ENCODE measurements at places on chromosomes 1 and 21.

DNA sequence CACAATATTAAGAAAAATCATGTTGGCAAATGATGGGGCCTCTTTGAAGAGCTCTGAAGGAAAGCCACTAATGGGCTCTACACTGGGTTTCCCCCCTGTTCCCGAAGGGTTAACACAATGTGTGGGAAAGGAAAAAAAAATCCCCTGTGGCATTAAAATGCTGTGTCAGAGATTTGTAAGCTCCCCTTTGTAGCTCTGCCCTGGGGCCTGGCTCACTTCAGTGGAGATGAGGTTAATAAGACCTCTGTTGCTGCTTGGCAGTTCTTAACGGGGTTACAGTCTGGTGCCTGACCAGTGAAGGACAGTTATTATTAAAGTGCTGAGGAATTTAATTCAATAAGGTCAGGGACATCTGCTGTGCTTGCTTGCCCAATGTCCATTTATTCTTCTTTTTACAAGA is 129.7 kb upstream of the UBE2U start:
- no peak for DNase-seq

GRCh38 chr1:113451710-113452109 is 61.4 kb downstream of the MAGI3 start:
- DNase-seq = no peak

DNA sequence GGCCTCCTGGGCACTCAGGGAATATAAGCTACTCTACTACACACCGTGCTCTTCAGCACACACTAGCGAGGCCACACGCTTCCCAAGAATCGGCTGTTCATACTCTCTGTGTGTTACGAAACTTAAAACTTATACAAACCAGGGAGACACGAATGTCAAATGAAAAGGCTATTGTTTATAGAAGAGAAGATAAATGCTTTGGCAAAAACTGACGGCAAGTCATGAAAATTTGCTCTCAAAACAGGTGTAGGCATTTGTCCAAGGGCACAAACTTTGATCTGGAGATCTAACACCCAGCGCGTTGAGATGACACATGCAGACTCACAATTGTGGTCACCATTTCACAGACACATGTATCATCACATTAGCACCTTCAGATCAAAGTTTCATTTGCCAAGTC is 46.1 kb downstream of the USP48 start:
- no peak for DNase-seq

DNA sequence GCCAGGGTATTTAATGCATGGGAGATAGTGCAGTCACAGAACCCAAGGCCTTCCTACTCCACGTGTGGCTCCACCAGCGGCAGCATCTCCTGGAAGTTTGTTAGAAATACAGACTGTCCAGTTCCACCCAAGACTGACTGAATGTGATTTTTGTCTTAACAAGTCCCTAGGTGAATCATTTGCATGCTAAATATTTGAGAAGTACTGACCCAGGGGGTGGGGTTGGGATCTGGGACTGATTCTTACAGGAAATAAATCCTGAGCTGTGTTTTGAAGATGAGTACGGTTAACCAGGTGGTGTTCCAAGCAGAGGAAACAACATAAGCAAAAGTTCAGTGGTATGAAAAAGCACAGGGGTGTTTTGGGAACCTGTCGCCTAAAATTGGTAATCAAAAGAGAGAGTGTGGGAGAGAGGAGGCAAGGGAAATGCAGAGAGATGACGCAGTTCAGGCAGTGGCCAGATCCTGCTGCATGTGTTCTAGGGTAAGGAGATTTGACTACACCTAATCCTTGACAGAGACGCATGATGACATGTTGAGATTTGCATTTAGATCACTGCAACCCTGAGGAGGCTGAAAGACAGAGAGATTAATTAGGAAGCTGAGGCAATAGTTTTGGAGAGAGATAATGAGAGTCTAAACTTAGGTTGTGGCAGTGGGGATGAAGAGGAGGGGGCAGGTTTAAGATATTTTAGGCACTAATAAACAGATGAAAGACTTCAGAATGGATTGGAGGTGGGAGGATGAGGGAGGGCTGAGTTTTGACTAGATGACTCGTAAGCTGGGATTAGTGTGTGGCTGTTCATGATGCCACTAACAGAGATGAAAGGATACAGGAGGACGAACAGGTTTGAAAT is 3.7 kb upstream of the ZNF326 start:
- DNase-seq = peak; percentile 11

- DNase-seq = no peak
Measured at GRCh38 chr1:158208586-158209116, 28.0 kb downstream of the CD1D start.

GRCh38 chr1:232737917-232738316 is 67.3 kb upstream of the MAP10 start:
- DNase-seq = no peak

DNA sequence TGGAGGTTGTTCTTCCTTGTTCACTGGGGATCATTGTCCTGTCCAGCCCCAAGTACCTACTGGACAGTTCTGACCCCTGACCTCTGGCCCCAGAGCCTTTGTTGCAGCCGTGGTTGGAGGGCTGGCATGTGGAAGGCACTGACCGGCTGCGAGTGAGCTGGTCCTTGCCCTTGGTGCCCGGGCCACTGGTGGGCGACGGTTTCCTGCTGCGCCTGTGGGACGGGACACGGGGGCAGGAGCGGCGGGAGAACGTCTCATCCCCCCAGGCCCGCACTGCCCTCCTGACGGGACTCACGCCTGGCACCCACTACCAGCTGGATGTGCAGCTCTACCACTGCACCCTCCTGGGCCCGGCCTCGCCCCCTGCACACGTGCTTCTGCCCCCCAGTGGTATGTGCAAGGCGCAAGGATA is 11.4 kb downstream of the TIE1 start:
- DNase-seq = no peak

GRCh38 chr1:204506201-204506968 is 9.8 kb upstream of the MDM4 start:
- peak; percentile 81 for DNase-seq

GRCh38 chr1:1085911-1086841 is 12.1 kb upstream of the RNF223 start:
- no peak for DNase-seq

DNA sequence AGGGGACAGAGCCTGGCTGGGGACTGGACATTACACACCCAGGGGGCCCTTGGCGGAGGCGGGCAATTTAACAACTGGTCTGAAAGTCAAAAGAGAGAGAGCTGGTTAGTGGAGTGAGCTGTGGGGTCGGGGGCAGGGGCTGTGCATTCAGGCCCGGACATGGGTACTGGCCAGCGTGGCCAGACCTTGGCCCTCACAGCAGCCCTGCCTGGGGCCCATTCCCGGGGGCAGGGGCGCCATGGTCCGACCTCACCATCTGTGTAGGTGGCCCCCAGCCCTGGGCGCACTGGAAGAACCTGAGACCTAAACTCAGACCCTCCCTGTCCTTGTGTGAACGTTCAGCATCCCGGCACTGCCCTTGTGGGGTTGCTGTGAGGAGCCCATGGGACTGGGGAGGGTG is 5.0 kb downstream of the CLDN19 start:
- DNase-seq = no peak

GRCh38 chr1:85815906-85816305 is 107.7 kb upstream of the ZNHIT6 start:
- no peak for DNase-seq

DNA sequence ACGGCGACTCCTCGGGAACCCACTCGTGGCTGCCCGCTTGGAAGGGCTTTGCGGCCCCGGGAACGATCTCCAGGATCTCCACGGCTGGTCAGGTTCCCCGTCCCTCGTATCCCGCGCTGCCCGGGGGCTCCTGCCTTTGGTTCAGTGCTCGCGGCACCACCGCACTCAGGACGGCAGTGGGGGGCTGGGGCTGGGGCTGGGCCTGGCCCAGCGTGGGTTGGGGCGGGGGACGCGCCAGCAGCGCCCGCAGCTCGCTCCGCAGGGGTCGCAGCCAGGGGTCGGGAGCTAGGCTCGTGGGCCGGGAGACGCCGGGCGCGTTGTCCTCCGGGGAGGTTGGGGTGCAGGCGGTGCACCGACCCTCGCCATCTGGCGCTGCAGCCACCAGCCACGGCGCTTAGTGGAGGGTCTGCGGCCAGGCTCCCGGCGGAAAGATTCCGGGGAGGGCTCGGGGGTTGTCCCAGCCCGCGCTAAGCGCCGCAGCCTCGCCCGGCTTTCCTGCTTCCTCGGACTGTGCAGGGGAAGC is 8.9 kb downstream of the SIM2 start:
- no peak for DNase-seq

DNA sequence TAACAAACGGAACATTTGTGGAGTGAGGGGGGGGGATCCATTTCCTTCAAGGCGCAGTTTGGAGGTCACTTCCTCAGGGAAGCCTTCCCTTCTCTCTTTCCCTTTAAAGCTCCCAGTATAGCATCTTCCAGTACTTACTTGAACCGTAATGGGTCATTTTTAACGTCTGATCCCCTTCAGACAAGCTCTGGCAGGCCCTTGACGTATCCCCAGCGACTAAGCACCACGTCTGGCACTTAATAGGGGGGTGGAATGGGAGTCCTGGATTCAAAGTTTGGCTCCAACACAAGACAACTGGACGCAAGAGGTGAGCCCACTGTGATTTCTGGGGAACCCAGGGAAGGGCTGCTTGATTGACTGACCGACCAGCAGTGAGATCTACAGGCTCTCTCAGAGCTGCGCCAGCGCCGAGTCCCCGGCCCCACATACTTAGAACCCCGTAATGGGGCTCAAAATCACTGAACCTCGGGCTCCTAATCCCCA is 441 bp downstream of the YARS1 start:
- DNase-seq = peak; percentile 17

- DNase-seq = no peak
Measured at GRCh38 chr1:97901017-97901658, 19.7 kb downstream of the DPYD start.

DNA sequence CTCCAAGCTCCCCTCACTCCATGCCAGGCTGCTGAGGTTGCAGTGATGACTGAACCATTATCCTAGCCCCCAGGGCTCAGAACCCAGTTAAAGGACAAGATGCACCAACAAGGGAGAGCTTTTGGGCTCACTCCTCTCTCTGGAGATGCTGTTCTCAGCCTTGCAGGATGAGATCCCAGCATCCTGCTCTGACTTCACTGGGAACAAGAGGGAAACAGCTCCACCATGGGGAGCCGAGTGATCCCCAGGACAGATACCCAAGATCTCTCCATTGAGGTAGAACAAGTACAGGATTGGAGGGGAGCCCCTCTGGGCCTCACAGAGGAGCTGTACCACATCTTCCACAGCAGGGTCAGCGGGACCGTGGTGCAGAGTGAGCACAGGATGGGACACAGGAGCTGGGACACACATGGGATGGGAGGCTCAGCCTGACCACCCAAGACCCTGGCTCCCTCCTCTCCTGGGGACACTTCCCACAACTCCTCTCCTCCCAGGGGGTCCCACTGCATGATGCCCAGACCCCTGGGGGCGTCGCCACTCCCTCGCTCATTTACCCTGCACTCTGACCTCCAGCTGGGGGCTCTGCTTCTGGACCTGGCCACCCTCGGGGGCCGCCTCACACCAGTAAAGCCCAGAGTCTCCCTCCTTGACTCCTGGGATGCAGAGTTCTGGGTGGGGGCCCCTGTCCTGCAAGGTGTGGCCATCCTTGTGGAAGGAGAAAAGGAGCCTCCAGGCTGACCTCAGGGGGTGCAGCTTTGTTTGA is 18.6 kb upstream of the SLAMF9 start:
- DNase-seq = no peak

DNA sequence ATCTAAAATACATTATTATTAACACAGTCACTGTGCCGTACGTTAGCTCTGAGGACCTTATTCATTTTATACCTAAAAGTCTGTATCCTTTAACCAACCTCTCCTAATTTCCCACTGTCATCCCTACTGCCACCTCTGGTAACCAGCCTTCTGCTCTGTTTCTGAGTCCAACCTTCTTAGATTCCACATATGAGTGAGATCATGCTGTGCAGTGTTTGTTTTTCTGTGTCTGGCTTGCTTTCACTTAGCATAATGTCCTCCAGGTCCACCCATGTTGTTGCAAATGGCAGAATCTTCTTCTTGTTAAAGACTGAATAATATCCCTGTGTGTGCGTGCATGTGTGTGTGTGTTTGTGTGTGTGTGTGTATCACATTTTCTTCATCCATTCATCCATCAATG is 64.2 kb downstream of the ETS2 start:
- DNase-seq = no peak

GRCh38 chr1:25657121-25657882 is 40.7 kb downstream of the MAN1C1 start:
- no peak for DNase-seq

- DNase-seq = no peak
Measured at GRCh38 chr1:7076572-7076971, 291.3 kb downstream of the CAMTA1 start.

- peak; percentile 7 for DNase-seq
Measured at GRCh38 chr1:70034403-70034802, 171.0 kb downstream of the LRRC40 start.

DNA sequence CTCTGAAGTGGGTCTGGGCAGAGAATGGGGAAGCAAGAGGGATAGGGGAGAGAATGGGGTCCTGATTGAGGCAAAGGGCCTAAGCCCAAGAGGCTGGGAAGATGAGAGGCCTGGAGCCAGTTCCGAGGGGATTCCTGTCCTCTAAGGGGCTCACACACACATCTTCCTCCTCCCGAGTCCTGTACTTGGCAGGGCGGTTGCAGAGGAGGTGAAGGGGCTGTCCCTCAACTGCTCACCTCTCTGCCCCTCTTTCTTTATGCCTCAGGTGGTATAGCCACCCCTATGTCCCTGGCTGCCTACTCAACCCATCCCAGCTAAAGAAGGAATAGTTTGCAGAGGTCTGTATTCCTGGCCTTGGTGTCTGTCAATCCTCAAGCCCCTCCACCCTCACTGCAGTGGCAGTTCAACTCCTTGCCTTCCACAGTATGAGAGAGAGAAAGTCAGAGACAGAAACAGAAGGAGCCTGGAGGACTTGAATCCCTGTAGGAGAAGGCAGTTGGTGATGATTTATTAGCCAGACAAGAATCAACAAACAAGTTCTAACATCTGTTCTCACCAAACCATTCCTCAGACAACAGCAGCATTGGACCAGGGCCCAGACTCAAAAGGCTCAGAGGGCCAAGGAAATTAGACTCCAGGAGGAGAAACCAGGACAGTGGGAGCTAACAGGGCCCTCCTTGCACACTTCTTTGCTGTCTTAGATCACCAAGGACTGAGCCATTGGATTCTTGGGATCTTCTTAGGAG is 10.7 kb downstream of the SH2D2A start:
- DNase-seq = peak; percentile 97

GRCh38 chr1:2469103-2469940 is 6.8 kb upstream of the PLCH2 start:
- peak; percentile 33 for DNase-seq

DNA sequence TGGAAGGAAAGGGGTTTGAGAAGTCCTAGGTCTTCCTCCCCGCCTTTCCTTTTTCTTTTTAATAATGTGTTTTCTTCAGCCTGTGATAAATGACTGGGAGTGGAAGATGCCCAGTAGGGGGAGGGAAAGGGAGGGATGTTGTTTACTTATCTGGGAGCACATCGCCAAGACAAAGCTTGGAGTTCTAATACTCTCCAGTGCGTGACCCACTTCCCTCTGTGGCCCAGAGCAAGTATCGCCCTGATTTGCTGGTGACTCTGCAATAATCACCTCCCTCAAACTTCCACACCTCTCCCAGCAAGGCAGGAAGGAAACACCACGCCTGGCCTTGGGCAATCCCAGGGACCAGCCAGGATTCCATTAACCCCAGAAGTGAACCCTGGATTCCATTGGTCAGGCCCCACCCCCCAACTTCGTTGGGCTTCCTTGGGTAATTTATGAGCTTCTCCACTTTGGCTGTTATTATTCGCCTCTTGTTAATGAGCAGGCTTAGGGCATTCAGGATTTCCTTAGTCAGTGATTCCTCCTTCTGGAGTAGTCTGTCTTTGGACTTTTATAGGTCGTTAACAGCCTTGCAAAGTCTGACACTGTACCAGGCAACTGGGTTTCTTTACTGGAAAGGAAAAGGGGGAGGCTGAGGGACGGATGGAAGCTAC is 24.3 kb upstream of the GRHL3 start:
- DNase-seq = no peak

- no peak for DNase-seq
Measured at GRCh38 chr1:218353656-218354055, 8.5 kb downstream of the TGFB2 start.
